ENCODE measurements at places on chromosomes 7 and 10.

GRCh38 chr10:57015187-57015586, 654.1 kb upstream of the ZWINT start:
- no peak for DNase-seq

DNA sequence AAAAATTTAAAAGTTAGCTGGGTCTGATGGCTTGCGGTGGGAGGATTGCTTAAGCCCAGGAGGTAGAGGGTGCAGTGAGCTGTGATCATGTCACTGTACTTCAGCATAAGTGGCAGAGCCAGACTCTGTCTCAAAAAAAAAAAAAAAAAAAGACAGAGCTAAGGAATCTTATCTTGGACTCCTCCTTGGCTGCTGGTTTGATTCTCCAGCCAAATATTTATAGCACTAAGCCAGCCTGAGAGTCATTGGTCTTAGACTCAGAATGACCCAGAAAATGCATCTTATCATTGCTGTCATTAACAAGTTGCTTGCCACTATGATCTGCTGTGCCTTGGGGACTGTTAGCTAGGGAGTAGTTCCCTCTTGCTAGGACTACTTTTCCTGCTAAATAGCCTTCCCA, 164.7 kb downstream of the GNAT3 start:
- no peak for DNase-seq

DNA sequence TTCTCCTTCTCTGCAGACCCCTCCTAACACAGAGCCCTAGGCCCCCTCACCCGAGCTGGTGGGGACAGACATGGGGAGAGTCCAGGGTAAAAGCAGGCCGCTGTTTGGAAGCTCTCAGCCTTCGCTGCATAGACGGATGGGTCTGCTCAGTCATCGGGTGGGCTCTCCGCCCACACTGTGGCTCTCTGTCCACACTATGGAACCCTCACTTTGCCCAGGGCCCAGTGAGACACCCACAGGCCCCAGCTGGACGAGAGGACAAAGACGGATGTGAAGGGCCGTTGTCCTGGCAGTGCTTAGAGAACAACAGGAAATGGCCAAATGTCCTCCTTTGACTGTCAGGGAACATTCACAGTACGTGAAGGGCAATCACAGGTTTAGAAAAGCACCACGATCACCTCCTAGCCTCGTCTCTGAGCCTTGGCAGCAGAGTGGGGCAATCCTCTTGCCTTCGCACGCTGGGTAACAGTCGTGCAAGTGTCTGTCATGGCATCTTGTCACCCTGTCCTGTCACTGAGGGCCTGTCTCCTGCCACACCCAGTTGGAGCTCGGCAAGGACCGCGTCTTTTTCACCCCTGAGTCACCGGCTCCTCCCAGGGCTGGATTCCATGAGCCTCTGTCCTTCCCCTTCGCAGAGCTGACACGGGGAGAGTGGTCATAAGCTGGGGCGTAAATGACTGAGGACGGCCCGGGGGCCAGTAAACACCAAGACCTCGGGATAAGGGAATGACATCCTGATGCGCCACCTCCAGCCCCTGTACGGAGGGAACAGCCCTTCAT, 80.6 kb downstream of the PRKAG2 start:
- DNase-seq: no peak

- DNase-seq: no peak
These were observed 135.7 kb upstream of the RNF32 start for GRCh38 chr7:156504687-156505545.

- peak; percentile 89 for DNase-seq
These were observed 621 bp downstream of the P4HA1 start for GRCh38 chr10:73096041-73096448.

- DNase-seq: no peak
These were observed 196.4 kb upstream of the VSTM2A start for GRCh38 chr7:54345746-54346145.

DNA sequence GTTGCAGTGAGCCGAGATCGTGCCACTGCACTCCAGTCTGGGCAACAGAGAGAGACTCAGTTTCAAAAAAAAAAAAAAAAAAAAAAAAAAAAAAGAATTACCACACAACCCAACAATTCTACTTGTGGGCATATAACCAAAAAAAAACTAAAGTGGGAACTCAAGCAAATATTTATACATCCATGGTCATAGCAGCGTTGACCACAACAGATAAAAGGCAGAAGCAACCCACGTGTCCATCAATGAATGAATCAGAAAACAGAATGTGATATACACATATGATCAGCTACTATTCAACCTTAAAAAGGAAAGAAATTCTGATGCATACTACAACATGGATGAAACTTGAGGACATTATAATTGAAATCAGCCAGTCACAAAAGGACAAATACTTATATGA, 179.3 kb upstream of the NEBL start:
- DNase-seq: no peak

- no peak for DNase-seq
These were observed 26.1 kb downstream of the IL2RA start for GRCh38 chr10:6035931-6036575.

DNA sequence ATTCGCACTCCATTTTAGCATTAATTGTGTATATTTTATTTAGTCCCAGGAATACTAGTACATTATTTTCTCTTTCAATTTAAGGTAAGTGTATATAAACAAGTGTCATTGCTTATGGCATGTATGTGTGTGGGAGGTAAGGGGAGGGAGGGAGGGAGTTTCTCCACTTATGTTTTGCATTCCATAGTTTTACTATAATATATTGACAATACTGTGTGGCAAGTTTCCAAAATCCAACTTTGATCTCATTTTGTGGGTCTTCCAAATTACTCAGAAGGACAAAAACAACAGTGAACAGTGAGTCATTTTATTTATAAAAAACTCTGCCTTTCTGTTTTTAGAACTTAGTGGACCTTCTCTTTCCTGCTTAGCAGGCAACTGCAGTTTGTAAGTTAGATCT, 102.3 kb upstream of the SEMA3E start:
- DNase-seq: no peak

- DNase-seq: no peak
These were observed 68.6 kb upstream of the CACNB2 start for GRCh38 chr10:18071591-18071990.

Data from GM12865 (cell line).